ENCODE measurements at places on chromosomes 11 and 22.

- DNase-seq: no peak
Observed at GRCh38 chr11:3896644-3897043, 41.2 kb downstream of the STIM1 start.

- no peak for DNase-seq
Observed at GRCh38 chr22:40932396-40932795, 18.8 kb upstream of the RBX1 start.

- no peak for DNase-seq
Observed at GRCh38 chr22:46150655-46151477, 540 bp downstream of the PPARA start.

DNA sequence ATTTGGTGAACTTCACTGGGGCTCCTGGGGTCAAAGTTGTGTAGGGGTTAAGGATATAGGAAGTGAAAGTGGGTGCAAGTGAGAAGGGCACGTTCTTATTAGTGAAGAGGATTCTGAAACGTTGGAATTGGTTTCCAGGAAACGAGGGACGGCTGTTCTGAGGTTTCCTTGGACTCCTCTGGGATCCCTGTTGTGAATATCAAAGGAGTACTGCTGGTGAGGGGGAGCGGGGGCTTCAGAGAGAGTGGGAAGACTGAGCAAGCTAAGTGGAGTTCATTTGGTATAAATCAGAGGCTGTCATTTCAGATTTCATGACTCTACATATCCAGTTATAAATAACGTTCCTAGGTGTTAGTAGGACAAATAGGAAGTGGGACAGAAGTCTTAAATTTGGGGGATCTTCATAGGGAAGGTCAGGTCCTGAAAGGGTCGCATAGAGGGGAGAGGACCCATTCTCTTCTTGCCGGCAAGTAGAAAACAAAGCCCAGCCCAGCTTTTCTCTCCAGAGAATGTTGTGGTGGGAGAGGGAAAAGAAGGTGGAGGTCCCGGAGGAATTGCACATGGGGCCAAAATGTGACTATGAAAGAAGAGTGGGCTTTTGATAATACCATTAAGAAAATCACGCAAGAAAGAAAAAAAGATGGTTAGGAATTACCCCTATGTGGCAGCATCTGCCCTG lies 1.1 kb upstream of the NELL1 start:
- no peak for DNase-seq

DNA sequence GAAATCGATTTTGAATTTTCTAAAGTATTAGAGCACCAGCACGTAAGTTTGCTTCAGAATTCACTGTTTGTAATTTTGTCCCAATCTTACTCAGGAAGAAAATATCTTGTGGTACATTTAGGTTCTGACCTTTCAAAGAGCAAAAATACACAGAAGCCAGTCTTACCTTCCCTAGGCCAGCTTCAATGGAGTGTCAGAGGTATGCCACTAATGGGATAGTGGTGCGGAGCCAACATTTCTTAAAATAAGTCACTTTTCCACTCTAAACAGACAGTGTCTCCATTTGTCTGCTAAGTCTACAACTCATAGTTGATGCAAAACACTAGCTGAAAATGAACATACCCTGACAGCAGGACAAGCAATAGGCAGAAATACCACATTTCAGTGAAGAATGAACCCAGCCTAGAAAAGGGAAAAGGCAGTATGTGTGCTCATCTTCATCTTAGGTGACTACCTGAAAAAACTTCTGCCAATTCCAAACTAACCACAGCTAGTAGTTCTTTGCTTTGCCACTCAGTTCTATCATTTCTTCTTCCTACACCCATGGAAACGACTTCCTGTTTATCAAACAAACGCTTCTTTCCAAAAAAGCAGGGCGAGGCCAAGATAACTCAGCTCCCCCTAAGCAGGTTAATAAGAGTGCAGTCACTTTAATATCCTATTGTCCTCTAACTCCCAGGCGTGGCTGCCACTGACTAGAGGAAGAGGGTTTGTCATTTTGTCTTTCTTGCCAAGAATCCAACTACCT lies 94.0 kb upstream of the APOA1 start:
- no peak for DNase-seq

- DNase-seq: no peak
Observed at GRCh38 chr22:23527971-23528740, 51.9 kb downstream of the IGLL1 start.
